Stimulated activated CD8-positive, alpha-beta memory T cell treated with anti-CD3 and anti-CD28 coated beads, Interleukin-2, amount 100 ng/mL, for 48 hours (primary cell): ENCODE measurements at places on chromosomes 7 and 10.

- no peak for DNase-seq
Observed at GRCh38 chr7:94739180-94739579, 83.2 kb upstream of the SGCE start.

DNA sequence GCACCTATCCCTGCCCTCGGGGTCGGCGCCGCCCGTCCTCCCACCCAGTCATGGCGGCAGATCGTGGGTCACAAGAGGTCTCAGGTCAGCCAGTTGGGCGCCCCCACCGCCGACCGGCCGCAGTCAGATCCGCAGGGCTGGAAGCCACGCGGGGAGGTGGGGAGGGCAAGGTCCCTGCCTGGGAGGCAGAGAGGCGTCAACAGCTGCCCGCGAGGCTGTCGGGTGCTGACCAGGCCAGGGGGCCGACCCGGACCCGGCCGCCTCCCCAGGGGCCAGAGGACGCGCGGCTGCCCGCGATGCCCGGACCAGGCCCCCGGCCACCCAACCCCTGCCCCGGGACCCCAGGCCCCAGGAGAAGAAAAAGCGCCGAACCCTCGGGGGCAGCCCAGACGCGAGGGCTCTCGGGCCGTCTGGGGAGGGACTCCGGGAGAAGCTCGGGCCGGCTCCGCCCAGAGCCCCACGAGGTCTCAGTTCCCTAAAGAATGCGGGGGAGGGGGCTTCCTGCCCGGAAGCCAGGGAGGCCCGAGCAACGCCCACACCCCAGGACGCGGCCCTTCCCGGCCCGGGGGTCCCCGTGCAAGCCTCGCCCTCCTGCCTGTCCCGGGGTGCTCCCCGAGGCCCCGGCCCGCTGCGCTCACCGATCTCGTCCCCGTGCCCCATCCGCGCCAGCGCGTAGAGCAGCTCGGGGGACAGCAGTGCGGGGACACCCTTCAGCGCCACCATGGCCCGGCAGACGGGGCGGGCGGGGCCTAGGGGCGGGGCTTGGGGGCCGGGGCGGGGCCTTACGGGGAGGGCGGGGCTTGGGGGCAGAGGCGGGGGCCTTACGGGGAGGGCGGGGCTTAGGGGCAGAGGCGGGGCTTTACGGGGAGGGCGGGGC lies at the start of gene FUOM:
Gene FUOM, minus strand, starts transcription at position 735 of the 877 bp plus-strand sequence. Its CDS starts 12 bp downstream, at position 723.
- peak; percentile 65 for DNase-seq

- DNase-seq = no peak
Observed at GRCh38 chr10:34761453-34761852, 53.6 kb downstream of the PARD3 start.

- no peak for DNase-seq
Observed at GRCh38 chr10:71084818-71085126, 127.6 kb upstream of the UNC5B start.

DNA sequence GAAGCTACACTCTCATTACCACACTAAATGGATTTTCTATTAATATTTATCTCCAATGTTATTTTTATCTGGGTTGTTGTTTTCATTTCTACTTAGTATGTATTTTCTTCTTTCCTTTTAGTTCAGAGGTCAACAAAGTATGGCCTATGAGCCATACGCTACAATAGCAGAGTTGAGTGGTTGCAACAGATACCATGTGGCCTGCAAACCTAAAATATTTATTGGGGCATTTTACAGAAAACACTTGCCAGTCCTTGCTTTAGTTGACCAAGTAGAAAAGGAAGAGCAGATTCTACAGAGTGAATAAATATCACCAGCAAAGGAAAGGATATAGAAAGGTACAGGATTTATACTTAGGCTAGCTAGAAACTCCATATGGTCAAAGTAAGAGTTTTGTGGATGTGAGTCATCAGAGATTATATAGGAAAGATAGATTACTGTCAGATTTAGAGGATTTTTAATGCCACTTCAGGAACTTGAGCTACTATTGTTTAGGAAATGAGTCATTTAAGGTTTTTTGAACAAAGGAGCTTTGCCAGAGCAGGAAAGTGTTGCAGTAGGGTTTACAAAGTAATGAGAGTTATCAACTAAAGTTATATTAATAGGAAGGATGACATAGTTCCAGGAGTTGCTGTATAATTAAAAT lies 323.3 kb upstream of the KAT6B start:
- DNase-seq = no peak

GRCh38 chr10:68135922-68136792 lies 26.9 kb downstream of the MYPN start:
- no peak for DNase-seq

- DNase-seq = no peak
Observed at GRCh38 chr7:79091011-79091410, 362.5 kb downstream of the MAGI2 start.

DNA sequence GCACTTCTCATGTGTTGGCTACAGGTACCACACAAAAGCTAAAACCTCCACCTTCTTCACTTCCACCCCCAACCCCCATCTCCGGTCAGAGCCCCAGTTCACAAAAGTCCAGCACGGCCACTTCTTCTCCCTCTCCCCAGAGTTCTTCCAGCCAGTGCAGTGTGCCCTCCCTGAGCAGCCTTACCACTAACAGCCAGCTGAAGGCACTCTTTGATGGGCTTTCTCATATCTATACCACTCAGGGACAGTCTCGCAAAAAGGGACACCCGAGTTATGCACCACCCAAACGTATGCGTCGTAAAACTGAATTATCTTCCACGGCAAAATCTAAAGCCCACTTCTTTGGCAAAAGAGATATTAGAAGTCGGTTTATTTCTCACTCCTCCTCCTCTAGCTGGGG lies 135.7 kb upstream of the SAMD8 start:
- no peak for DNase-seq

- DNase-seq = no peak
Observed at GRCh38 chr10:128875030-128875744, 591.9 kb upstream of the MGMT start.

DNA sequence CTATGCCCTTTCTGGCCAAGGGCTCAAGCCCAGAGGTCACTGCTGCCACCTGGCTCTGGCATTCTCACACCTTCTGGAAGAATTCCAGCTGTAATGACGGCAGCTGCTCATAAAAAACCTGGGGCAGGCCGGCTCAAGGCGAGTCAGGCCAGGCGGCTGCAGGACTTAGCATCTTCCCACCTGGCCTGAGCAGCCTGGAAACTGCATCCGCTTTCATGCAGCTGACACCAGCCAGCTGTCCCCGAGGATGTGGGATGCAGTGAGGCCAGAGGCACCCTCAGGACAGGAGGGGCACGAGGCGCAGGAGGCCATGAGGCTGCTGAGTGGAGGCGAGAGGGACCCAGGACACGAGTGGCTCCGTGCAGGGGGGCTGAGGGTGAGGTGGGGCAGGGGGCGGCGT lies 47.5 kb upstream of the ADGRA1 start:
- no peak for DNase-seq

GRCh38 chr7:47496056-47496665 lies 85.8 kb downstream of the TNS3 start:
- no peak for DNase-seq

- DNase-seq = no peak
Observed at GRCh38 chr10:1096287-1096889, 40.2 kb downstream of the WDR37 start.

GRCh38 chr10:25756784-25757183 lies 177.2 kb upstream of the MYO3A start:
- DNase-seq = no peak
